ENCODE measurements at places on chromosomes 1 and 21.
A peak's percentile ranks its signal among the peaks of the same experiment; 100 is the strongest.

- no peak for DNase-seq
These were observed 22.0 kb downstream of the FOXO6 start for GRCh38 chr1:41383094-41383852.

- DNase-seq = no peak
These were observed 29.4 kb downstream of the IL6R start for GRCh38 chr1:154434346-154435085.

DNA sequence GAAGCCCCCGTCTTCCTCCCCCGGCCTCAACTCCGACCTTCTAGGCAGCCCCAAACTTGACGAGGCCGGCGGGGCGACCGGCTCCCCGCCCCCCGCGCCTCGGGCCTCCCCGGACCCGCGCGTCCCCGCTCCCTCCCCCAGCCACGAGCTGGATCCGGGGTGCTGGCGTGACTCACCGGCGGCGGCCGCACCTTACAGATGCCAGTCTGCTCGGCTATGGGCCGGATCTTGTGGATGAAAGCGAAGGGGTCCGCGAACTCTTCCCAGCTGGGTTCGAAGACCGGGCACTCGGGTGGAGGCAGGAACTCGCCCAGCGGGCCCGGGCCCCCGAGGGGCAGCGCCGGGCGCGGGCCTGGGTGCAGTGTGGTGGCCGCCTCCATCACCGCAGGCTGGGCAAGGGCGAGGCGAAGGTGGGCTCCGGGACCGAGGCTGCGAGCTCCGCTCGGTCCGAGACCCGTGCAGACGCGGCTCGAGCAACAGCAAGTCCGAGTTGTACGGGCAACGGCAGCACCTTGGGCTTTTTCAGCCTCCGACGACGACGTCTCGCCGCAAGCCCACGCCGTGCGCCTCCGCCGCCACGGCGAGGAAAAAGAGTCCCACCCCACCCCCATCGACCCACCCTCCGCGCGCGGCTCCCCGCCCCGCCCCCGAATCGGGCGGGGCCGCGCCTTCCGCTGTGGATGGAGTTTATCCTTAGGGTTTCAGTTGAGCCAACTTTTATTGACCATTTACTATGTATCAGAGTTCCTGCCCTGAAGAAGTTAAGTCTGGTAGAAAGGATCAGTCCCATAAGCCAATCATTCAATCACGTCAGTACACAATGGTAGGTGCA is at the start of gene KDM5B:
Gene KDM5B (minus strand): TSS at position 496 of the 832 bp plus-strand sequence. CDS start 116 bp downstream, at position 380.
- DNase-seq = peak; percentile 64

- DNase-seq = no peak
These were observed 175.2 kb upstream of the IVNS1ABP start for GRCh38 chr1:185492089-185492825.

DNA sequence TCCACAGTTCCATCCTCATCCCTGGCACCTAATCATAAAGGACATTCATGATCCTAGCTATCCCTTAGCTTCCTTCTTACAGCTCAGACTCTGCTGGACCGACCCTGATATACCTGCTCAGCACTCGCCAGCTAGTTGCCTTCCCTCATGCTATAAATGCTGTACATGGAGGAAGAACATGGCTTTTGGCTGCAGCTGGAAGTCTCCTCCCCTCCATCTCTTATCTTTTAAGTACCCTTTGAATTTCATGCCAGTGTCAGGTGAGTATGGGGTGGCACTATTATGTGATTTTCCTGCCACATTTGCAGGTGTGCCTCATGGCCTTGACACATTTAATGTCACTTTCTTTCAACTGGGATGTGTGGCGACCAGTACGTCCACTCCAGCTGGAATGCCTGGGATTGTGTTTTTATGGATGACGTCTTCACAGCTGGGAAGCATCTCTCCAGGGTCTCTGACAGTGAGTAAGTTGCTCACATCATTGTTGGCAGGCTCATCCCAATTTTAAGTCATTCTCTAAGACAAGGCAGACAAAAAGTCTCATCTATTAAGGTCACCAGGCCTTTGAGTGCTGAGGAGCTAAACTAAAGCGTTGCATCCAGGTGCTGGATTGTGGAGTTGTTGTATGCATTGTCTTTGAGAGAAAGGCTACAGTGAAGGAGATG is 43.4 kb downstream of the RUNX1 start:
- no peak for DNase-seq

DNA sequence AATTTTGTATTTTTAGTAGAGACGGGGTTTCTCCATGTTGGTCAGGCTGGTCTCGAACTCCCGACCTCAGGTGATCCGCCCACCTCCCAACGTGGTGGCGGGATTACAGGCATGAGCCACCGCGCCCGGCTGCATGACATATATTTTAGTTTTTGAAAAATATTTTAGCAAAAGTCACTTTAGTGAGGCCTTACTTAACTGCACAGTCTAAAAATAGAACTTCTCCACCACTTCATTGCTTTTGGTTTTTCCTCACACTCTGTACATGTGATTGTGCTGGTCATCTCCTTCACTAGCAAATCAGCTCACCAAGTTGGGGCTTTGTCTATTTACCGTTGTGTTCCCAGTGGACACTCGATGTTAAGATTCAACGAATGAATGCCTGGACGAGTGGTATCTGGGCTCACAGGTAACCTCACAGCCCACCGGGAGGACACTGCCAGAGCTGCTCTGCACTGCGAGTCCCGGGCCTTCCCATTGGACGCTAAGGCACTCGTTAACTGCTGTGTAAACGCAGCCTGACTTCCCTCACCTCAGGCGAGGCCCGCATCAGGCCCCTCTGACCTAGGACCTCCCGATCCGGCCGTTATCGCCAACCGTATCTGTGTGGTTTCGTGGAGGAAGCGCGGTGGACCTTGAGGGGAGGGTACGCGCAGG is 14.0 kb upstream of the ZNF692 start:
- DNase-seq = peak; percentile 46

DNA sequence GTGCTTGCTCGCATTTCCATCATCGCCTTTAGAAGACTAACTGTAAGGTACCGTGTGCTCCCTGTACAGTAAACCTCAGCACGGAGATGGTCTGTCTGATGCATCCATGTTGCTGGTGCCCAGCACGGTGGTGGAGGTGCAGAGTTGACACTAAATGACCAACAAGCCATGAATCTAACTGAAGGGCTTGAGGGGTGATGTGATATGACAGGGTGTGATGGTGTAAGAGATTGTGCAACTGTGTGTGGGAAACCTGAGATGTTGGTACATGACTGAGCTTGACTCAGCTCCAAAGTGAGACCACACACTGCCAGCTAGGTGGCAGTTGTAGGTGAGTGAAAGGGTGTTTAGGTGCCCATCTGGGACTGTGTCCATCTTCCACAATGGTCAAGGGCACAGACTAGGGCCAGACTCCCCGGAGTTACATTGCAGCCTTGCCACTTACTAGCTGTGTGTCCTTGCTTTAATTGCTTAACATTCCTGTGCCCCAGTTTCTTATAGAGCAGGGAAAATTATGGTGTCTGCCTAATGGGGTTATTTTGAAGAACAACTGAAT is 21.4 kb downstream of the SLC2A1 start:
- no peak for DNase-seq

GRCh38 chr1:197774466-197775281 is 606 bp downstream of the DENND1B start:
- peak; percentile 53 for DNase-seq

- no peak for DNase-seq
These were observed 107.6 kb downstream of the ETS2 start for GRCh38 chr21:38913120-38913892.

- DNase-seq = no peak
These were observed 447.8 kb downstream of the PTPRU start for GRCh38 chr1:29684141-29684540.

DNA sequence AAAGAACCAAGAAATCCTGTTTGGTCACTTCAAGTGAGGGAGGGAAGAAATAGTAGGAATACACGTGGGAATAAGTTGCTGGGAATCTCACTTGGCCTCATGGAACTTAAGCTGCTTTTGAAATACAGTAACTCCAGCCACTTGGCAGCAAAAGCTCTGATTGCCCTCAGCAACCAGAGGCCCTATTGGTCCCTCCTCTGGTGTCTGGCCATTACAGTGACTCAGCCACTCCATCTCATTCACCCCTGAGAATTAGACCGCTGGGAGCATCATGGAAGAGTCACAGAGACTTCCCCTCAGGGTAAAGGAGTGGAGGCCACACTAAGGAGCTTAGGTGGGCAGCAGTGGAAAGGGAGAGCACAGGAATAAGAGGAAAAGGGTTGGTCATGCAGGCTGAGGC is 99.6 kb downstream of the ELAVL4 start:
- DNase-seq = no peak

DNA sequence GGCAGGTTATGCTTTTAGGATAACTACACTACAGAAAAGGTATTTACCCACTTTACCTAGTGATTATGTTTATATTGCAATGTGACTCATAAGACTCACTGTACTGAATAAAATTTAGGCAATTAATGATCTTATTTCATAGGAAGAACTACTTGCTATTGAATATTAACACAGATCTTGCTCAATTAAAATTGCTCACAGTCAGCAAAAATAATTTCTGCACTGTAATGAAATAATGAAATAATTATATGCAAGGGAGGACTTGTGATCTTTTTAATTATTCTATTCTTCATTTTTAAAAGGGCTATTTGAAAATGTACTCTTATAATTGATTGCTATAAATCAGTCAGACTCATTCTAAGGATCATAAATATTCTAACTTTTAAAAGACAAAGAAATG is 48.0 kb upstream of the FOXD3 start:
- DNase-seq = no peak

GRCh38 chr1:58927722-58928085 is 143.9 kb upstream of the JUN start:
- no peak for DNase-seq

GRCh38 chr1:25117233-25117823 is 115.0 kb downstream of the SYF2 start:
- DNase-seq = peak; percentile 57

DNA sequence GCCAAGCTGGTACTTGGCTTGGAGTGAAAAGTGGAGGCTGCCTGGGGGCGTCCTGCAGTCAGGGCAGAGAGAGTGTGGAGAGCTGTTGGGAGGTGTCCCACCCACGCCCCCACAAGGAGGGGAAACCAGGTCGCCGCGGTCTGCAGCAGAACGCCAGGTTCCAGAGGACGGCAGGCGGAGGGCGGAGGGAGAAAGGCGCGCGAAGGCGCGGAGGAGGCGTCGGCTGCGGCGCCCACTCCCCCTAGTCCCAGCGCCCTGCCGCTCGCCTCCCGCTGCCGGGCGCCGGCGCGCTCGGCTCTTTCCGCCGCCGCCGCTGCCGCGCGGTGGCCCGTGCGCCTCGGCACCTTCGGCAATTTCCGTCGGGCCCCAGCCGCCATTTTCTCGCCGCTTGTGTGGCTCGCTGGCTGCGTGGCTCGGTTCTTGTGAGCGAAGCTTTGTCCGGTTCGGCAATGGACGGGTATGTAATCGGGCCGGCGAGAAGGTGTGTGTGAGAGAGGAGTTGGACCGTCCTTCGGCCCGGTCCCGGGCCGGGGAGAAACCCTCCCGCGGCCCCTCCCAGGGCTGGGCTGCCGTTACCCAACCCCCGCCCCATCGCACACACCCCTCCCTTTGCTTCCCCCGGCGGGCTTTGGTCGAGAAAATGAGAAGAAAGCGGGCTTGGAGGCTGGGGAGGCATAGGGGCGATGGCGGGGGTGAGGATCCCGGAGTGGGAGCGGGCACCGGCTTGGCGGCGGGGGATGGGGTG is at the start of gene PTBP2:
Gene PTBP2 (plus strand): TSS at position 369 of the 745 bp plus-strand sequence. CDS start 81 bp downstream, at position 450.
- DNase-seq = peak; percentile 86

- DNase-seq = no peak
These were observed 2.7 kb downstream of the COL8A2 start for GRCh38 chr1:36122062-36123030.

DNA sequence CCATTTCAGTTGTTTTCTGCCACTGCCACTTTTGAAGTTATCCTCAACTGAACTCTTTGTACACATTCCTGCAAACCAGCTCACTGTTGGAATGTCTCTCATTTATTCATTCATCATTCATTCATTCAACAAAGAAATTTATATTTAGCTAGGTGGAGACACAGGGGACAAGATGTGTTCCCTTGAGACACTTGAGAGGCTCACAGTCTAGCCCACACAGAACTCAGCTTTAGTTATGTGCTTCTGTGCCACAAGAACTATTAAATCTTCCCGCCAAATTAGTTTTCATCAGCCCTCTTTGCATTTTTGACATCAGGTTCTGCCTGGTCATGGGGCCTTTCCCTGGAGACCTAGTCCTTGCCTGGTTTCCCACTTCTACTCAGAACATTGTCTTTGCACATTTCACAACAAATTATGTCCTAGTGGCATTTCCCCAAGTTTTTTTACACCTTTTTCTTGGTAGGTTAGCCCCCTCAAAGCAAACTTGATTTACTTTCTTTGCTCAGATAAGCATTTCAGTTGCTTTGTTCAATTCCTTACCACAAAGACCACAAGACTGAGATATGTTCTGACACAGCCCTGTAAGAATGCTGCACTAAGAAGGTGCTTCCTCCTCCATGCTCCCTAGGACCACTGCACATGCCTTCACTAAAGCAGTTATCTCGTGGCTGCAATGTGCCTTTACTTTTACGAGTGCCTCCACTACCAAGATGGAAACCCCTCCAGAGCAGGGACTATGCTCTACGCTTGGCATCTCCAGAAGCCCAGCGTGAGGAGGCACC is 31.0 kb downstream of the ILDR2 start:
- no peak for DNase-seq

GRCh38 chr1:185046668-185047067 is 1.3 kb downstream of the RNF2 start:
- DNase-seq = no peak

- no peak for DNase-seq
These were observed 4.6 kb upstream of the NKAIN1 start for GRCh38 chr1:31244326-31244725.

DNA sequence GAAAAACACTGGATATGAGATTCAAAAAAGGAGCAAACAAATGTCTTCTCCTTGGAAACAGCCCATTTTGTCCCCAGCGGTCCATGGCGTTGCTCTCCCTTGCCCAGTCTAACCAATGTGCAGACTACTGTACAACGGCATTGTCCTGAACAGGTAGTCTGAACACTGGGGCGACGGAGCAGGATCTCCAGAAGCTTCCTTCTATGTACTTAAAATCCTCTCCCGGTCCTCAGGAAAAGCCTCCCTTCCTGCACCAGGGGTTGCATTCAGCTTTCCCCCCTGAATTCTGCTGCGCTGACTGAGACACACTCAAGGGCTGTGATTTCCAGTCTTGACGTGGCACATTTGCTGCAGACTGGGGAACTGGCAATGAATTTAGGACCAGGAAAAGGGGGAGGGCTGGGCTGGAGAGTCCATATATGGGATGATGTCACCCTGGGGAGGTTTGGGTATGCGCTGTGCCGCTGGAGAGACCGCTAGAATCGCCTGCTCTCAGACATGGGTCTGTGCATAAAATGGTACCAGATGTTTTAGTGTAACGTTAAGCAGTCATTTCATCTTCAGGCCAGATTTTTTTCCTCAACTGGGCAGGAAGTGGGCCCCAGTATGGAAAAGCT is 275.9 kb upstream of the C1orf105 start:
- DNase-seq = no peak

- no peak for DNase-seq
These were observed 13.1 kb upstream of the TTLL7 start for GRCh38 chr1:84012018-84012417.
